Left lobe of liver (tissue), 2 donors: ENCODE measurements at places on chromosomes 16 and 17. TPM values are rescaled to one million over a fixed set of nuclear protein-coding genes. Genes with fewer than 3 reads are reported as not detected.
A peak's percentile ranks its signal among the peaks of the same experiment; 100 is the strongest.

The HOXB3 gene
- 1.9 TPM for total RNA-seq

The GRAPL gene
- 3.0 TPM for total RNA-seq

The ZMYND15 gene
- 0.63 TPM for total RNA-seq

The MAFG gene
- 12.6 TPM for total RNA-seq

The PPP1R1B gene
- total RNA-seq, result 0.60 TPM

The CSH1 gene
- not detected for total RNA-seq

DNA sequence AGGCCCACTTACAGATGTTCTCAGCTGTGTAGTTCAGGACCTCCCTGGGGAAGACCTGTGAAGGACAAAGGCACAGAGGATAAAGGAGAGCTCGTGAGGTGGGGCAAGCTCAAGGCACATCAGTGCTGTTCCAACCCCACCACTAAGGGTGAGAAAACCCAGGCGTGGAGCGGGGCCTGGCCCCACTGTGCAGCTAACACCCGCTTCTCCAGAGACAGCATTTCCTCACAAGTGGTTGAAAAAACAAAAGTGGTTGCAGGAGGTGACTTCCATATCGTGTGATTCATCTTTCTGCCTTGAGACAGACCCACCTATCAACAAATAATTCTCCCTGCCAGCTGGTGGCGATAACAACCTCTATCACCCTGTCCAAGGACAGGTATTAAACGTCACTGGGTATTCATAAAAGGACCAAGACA, 30.0 kb downstream of the SNN start:
- DNase-seq, result no peak

GRCh38 chr17:79221597-79221996, 147.0 kb downstream of the ENGASE start:
- DNase-seq, result no peak

- no peak for DNase-seq
Measured at GRCh38 chr17:7024402-7024785, 1.5 kb downstream of the BCL6B start.

GRCh38 chr16:67283039-67283825, 3.9 kb downstream of the PLEKHG4 start:
- no peak for DNase-seq

DNA sequence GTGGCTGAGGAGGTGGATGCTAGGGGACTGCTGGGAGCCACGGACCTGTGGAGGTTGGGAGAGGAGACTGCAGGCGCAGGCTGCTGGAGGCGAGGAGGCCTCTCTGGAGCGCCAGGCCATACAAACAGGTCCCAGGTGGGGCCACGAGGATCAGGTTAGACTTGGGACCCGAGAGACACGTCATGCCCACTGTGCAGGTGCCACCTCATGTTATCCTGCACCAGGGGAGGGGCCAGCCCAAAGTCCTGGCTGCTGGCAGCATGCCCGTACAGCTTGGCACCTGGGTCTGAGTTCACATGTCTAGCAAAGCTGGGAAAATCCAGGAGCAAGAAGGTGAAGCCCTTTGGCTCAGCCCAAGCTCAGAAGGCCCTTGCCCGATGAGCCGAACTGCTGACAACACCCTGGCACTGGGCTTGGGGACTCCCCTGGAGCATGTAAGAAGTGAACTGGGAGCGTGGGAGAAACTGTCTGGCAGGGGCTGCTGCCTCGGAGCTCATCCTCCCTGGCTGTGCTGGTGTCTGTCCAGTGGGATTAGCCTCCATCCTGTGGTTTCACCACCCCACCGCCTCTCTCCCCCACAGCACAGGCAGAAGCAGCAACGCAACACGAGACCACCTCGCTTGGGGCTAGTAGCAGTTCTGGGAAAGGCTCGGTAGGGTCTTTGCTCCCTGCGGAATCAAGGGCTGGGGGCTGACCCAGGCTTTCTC, 5.3 kb downstream of the ARHGDIA start:
- DNase-seq, result peak; percentile 99

- DNase-seq, result no peak
Measured at GRCh38 chr16:85605912-85606841, 6.9 kb upstream of the GSE1 start.

GRCh38 chr16:19185510-19185851, 17.4 kb downstream of the SYT17 start:
- DNase-seq, result no peak

DNA sequence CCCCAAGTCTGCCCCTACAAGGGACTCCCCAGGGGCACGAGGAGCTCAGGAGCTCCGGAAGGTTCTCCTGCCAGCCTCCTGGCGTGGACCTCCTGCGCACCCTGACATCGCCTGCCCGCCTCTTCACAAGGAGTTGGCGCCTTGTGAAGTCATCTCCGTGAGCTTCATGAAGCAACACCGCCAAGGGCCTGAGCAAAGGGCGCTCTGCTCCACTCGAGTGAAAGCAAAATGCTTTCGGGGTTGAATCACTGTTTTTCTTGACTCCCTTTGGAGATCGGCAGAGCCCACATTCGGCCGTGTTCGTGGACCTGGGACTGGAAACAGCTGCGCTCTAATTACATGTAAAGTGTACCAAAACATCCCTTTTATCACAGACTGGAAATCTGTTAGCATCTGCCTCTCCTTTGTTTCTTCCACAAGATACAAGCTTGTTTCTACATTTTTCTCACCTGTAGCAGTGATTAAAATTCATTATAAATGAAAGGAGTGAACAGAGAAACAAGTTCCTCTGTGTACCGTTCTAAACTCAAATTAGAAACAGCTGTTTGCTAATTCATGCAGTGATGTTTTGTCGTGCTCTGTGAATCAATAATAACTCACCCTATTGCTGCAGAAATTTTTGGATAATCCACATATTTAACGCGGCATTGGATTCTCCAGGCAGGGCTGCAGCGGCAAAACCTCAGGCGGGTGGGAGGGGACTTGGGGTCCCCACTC, 203.3 kb downstream of the ZNF423 start:
- DNase-seq, result no peak

- DNase-seq, result no peak
Measured at GRCh38 chr16:243348-243747, 8.7 kb downstream of the FAM234A start.

- DNase-seq, result no peak
Measured at GRCh38 chr16:52713740-52714139, 166.8 kb upstream of the TOX3 start.

DNA sequence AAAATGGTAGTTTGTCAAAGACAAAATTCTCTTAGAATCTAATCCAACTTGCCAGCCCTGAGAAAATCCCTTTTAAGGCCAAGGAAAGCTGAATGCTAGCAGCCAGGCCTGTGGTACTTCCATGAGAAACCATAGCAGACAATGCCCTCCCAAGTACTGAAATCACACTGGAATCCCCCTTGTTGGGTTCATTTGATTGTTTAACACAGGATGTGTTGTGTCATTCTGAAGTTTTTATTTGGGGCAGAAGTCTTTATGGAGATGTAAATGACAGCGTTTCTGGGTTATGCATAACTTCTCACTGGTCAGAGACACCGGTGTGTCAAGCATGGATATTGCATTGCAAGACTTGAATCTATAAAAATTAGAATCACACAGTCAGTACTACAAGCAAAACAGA, 6.0 kb upstream of the ARL2BP start:
- DNase-seq, result no peak

DNA sequence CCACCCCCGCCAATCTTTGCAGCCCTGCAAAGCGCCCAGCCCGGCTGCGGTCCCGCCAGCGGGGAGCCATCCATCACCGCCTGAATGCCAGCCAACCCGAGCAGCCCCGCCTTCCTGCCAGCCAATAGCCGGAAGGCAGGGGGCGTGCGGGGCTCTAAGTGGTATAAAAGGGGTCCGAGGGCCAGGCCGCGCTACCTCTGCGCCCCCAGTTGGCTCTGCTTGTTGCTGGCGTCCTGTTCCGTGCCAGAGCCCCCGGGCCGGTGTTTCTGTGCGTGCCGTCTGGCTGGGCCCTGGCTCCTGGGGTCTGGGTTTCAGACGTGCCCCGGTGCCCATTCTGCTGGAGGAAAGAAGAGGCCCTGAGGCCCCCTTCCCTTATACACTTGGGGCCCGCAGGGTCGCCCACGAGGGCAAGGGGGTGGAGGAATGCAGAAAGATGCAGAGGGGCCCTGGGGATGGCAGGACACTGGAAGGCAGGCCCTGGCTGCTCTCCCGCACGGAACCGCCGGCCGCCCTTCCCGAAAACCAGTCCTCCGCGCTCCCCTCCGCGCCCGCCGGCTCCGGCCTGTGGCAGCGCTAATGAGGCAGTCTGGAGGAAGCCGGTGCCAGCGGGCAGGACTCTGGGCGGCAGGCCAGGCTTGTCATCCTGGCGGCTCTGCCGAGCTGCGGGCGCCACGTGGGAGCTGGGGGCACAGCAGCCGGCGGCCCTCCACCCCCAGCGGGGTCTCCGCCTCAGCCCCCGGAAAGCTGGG, 14.0 kb downstream of the COPZ2 start:
- peak; percentile 89 for DNase-seq

DNA sequence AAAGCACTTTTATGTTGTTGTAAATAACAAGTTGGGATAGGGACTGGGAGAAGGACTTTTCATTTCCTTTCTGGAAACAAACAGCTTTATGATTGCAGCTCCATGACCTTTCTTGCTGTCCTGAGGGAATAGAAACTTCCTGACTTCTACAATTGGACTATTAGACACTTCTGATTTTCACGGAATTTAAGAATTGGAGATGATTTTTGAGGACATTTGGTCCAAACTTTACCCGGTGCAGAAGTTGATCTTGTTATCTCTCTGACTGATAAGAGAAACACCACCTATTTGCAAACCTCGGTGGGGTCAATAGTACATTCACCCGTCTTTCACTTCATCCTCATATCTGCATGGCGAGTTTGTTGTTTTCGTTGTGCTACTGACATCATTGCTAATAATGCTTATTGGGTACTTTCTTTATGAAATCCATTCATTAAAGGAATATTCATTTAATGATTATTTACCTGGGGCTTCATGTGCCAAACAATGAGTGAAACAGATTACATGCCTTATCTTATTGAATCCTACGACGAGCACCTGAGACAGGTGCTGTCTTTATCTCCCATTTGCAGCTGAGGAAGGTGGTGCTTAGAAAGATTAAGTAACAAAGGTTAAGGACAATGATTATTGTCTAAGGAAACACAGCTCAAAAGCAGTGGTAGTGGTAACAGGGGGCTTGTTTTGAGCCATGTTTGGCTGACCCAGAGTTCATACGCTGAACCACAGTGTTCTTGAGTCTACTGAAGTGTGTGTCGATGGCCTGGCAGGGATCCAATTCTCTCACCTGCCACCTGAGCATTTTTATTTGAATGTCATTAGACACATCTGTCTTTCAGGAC, 176.9 kb upstream of the FAM20A start:
- no peak for DNase-seq

DNA sequence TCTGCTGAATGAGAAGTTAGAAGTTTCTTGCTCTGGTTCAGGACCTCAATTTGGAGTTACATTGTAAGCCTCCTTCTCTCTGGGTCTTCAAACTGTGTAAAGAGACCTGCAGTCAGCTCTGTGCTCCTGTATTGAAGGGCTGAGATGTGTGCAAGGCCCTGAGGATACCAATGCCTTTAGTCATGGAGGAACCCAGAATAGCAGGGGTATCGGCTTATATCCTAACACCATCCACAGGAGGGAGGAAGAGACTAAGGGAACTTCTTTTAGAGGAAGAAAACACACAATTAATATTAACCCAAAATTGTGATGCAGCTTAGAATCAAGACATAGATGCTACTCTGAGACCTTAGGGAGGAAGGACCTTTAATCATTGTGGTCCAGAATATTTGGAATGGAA, 36.5 kb downstream of the GLP2R start:
- DNase-seq, result no peak

- DNase-seq, result no peak
Measured at GRCh38 chr16:87171723-87172122, 145.5 kb downstream of the C16orf95 start.

GRCh38 chr16:3001316-3001715, 11.4 kb upstream of the CLDN9 start:
- no peak for DNase-seq

- DNase-seq, result no peak
Measured at GRCh38 chr17:28895794-28896447, 1.6 kb downstream of the FLOT2 start.

- peak; percentile 61 for DNase-seq
Measured at GRCh38 chr17:491086-492021, 138.7 kb upstream of the RPH3AL start.

DNA sequence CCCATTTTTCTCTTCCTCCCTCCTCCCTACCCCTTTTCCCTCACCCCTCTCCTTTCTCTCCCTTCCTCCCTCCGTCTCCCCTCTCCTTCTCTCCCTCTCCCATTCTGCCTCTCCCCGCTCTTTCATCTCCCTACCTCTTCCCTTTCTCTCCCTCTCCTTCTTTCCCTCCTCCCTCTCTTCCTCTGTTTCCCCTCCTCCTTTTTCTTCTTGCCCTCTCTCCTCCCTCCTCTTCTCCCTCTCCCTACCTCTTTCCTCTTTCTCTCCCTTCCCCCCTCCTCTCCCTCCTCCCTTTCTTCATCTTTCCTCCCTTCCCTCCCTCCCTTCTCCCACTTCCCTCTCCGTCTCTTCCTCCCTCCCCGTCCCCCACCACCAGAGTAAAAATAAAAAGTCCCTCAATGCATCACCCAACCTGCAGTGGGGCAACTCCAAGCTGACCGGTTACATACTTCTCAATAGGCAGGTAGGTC, 10.4 kb downstream of the CHD9NB start:
- DNase-seq, result no peak

- no peak for DNase-seq
Measured at GRCh38 chr16:17330044-17330443, 140.7 kb downstream of the XYLT1 start.

- DNase-seq, result no peak
Measured at GRCh38 chr16:35532576-35532975, 2073.2 kb downstream of the TP53TG3F start.

DNA sequence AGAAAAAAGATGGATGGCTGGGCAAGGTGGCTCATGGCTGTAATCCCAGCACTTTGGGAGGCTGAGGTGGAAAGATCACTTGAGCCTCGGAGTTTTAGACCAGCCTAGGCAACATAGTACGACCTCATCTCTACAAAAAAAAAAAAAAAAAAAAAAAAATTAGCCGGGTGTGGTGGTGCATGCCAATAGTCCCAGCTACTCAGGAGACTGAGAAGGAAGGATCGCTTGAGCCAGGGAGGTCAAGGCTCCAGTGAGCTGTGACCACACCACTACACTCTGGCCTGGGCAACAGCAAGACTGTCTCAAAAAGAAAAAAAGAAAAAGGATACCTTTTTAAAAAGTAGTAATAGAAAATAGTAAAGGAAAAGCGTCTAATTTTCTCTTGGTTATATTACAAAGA, 20.7 kb downstream of the ZNF652 start:
- no peak for DNase-seq

DNA sequence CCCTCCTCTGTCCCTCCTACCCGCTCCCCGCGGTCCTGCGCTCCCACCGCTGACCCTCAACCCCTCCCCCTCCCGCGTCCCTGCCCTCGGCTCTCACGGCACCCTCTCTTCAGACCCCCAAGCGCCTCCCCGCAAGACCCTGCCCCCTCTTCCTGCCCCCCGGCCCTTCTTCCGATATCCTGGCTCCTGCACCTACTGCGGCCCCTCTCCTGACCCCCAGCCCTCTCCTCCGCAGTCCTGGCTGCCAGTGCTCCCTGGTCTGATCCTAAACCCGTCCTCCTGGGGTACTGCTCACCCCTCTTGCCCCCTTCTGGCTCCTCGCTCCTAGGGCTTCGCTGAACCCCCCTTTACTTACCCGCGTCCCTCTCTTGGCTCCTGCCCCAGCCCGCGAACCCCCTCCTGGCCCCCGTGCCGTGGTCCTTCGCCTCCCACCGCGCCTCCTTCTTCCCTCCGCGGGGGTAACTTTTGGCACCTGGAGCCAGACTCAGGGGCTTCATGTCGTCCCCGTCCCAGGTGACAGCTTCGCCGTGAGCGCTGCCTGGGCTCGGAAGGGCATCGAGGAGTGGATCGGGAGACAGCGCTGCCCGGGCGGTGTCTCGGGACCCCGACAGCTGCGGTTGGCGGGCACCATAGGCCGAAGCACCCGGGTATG, 839 bp downstream of the NKD1 start:
- DNase-seq, result no peak

GRCh38 chr16:29877266-29877961, 14.4 kb upstream of the CDIPT start:
- no peak for DNase-seq
